ENCODE measurements at places on chromosomes 11 and 22.

DNA sequence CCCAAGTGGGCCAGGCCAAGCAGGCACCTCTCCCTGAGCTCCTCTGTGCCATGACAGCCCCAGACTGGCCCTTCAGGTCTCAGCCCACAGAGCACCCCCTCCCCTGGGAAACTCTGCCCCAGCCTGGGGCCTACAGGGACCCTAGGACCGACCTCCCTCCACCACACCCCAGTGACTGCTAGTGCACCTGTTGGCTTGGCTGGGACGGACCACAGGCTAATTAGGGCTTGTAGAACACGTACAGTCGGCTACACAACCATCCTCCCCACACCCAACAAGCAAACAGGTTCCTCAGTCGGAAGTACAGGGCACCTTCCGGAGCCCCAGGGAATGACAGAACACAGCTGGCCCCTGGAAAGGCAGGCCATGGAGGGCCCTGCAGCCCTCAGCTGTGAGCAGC lies 4.3 kb downstream of the SBF1 start:
- DNase-seq: no peak

- DNase-seq: no peak
Observed at GRCh38 chr22:43301866-43302265, 41.3 kb downstream of the SCUBE1 start.

- no peak for DNase-seq
Observed at GRCh38 chr11:70872955-70873735, 379.2 kb downstream of the SHANK2 start.

DNA sequence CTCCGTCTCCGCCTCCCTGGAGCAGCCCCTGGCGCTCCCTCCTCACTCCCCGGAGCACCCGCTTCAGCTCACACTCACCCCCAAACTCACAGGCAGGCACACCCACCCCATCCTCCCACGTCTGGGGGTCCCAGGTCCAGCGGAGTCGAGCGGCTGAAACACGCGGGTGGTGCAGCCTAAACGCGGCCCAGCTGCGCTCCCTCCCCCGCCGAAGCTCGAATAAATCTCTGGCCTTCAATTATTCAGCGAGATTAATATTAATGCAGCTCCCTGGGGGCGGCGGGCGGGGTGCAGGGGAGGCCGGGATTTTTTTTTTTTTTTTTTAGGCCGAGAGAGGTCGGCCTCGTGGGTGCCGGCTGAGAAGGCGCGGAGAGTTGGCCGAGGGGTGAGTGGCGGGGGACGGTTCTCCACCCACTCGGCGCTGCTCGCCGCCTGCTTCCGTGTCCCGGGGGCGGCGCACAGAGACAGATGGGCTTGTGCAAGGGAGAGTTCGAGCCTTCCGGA lies 524 bp upstream of the SLC1A2 start:
- peak; percentile 29 for DNase-seq

DNA sequence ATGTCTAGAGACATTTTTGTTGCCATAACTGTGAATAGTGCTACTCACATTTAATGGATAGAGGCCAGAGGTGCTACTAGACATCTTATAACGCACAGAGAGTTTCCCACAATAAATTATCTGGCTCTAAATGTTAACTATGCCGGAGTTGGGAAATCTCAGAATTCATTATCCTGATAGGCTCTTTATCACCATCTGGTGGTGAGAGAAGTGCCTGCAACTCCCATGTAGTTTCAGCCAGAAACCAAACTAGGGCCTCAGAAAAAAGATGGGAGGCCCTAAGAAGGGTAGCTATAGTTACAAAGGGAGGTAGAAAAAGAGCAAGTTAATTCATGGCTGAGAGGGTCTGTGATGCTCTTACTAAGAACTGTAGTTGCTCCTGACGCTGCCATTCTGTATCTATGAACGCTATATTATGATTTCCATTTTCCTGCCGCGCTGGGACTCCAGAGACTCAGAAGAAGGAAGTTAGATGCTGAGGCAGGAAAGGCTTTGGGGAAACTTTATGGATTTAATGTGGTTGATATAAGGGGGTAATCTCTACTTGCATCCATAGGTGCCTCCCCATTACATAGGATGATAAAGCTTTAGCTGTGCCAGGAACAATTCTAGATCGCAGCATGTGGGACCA lies 22.9 kb upstream of the MRPL17 start:
- peak; percentile 75 for DNase-seq

DNA sequence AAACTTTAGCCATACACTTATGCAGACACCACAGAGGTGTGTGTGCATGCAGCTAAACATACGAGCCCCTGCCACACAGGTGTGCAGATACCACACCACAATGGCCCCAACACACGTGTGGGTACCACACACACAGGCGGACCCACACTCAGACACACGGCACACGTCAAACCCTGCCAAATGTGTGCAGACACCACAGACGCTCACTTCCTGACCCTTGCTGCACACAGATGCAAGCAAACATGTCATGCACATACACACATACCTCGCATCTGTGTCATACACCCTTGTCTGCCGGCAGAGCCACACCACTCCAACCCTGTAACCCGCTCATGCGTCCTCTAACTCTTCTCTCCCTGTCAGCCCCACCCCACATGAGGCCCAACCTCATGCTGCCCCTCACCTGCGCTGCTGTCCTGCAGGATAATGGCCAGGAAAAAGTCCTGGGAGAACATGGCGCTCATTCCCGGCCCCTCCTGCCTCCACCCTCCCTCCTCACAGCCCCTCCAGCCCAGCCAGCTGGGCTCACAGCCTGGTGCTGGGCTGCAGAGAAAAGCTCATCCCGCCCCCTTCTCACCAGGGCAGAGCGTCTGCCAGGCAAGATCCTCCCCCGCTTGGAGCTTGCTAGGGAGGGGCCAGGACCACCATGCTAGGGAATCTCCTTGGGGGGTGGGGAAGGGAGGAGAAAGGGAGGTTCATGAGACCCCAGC lies 14.2 kb downstream of the SMPD1 start:
- no peak for DNase-seq

DNA sequence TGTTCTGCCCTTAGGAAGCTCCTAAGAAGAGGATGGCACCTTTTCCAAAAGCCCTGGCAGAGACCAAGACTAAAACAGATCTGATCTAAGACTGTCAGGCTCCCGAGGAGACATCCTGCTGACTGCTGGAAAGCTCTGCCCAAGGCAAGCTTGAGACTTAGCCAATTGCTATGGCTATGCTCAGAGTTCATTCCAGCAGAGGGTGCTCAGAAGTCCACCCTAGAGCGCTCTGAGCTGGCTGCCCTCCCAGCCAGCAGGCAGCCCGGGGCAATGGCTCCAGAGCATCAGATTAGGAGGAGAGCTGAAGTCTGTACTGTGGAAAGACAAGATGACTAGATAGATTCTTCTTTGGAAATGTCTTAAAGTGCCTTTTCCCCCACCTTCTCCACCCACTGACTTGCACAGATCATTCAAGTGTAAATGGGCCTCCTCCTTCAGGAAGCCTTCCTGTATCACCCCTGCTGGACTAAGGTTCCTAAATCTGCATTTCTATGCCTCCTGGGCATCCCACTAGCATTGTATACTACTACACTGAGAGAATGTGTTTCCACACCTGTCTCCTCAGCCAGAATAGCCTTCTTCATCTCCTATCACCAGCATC lies 23.4 kb downstream of the LRRC55 start:
- DNase-seq: no peak

DNA sequence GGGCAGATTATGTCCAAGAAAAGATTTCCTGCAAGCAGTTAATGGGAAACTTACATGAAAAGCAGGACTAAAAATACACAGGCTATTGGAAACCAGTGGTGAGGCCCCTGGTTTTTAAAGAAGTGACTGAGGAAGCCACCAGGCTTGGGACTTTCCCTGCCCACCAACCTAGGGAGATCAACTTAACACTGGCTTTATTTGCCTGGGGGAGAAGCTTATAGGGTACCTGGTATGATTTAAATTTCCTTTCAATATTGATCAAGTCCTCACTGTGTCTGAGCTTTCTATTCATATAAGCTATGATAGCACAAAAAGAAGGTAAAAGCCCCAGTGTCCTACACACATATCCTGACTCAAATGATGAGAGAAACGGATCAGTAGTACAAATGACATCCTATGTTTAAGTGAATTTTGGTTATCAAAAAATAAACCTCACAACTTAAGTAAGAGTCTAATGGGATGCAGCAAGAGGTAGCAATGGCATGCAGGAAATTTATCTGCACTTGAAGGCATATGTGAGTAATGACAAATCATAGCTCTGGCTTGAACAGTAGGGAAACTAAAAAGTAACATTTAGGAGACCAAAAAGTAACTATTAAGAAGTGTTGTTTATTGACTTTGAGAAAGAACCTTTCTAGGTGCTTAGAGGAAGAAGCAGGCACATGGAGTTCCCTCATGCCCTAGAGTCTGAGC lies 85.3 kb downstream of the GAB2 start:
- DNase-seq: no peak

Measured in cardiac muscle cell (in vitro differentiated cells and primary cell).